ENCODE measurements at places on chromosomes 16 and 17.

- DNase-seq = no peak
Observed at GRCh38 chr17:61720016-61720795, 129.2 kb upstream of the NACA2 start.

- DNase-seq = no peak
Observed at GRCh38 chr17:39365242-39365641, 36.2 kb downstream of the FBXL20 start.

GRCh38 chr16:65767125-65767524, 599.4 kb upstream of the CDH5 start:
- DNase-seq = no peak

DNA sequence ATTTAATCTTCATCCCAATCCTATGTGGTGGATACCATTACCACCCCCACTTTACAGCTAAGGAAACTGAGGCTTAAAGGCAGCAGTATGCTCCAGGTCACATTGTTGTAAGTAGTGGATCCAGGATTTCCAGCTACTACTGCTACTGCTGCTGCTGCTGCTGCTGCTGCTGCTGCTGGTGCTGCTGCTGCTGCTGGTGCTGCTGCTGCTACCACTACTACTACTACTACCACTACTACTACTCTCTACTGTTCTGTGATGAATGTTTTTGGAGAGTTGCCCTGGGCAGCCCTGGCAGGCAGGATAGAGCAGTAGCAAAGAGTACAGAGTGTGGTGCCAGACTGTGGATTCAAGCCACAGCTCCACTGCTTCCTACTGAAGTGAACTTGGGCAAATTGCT, 49.3 kb upstream of the SLC12A3 start:
- DNase-seq = no peak

GRCh38 chr16:50467943-50468748, 80.0 kb upstream of the NKD1 start:
- DNase-seq = no peak

Data from activated CD4-positive, alpha-beta T cell treated with anti-CD3 and anti-CD28 coated beads, Interleukin-2, Interleukin-4, amounts not matched to agents 100 ng/mL and 50 ng/mL, durations not matched to agents 16 hours and 8 hours (primary cell).